Right lung (tissue), 10 donors: ENCODE measurements at places on chromosomes 1 and 21. TPM values are rescaled to one million over a fixed set of nuclear protein-coding genes. Genes with fewer than 3 reads are reported as not detected.

DNA sequence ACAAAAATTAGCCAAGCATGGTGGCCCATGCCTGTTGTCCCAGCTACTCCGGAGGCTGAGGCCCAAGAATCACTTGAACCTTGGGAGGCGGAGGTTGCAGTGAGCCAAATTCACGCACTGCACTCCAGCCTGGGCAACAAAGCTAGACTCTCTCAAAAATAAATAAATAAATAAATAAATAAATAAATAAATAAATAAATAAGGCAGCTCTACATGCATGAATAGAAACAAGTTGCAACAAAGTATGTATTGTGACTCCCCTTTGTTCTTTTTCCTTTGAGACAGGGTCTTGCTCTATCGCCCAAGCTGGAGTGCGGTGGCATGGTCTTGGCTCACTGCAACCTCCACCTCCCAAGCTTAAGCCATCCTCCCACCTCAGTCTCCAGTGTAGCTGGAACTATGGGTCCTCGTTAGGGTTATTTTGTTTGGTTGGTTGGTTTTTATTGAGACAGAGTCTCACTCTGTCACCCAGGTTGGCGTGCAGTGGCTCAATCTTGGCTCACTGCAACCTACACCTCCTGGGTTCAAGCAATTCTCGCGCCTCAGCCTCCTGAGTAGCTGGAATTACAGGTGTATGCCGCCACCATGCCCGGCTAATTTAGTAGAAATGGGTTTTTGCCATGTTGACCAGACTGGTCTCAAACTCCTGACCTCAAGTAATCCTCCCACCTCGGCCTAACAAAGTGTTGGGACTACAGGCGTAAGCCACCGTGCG lies 8.0 kb downstream of the USP48 start:
- no peak for DNase-seq

DNA sequence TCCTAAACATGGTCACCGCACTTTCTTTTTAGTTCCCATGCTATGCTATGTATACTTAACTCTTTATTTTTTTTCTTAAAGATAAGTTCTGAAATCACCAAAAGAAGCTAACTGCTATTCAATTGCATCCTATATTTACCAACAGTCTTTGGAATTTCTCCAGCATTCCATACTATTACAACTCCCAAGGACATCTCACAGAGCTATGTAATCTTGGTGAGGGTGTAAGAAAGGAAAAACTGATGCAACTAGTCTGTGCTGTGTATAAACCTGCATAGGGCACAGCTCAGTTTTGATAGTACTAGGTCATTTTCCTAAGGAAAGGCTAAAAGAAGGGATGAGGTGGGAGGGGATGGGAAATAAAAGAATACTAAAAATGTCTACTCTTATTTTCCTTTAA lies 78.0 kb downstream of the PTPN14 start:
- peak; percentile 6 for DNase-seq

DNA sequence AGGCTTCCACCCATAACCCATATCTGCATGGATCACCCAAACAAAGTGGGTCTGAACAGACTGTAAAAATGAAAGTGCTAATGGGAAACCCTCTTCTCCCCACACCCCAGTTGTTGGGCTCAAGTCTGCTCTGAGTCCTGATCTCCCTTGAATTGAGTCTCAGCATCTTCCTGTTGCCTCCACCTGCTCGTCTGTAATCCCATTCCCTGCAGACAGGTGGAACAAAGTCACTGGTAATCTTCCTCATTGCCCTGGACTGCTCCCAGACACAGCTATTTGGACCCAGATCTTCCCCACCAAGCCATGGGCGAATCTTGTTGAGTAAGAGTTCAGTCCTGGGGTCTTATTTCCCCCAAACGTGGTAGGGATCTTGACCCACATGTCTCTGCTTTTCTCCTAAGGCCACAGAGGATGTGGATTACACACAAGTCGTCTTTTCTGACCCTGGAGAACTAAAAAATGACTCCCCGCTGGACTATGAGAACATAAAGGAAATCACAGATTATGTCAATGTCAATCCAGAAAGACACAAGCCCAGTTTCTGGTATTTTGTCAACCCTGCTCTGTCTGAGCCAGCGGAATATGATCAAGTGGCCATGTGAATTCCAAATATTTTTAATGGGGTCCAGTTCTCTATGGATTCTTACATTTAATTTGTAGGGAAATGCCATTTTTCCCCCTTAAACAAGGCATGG lies 15.7 kb downstream of the AVPR1B start:
- DNase-seq: no peak

- no peak for DNase-seq
Measured at GRCh38 chr1:93810316-93810715, 68.7 kb downstream of the DNTTIP2 start.

DNA sequence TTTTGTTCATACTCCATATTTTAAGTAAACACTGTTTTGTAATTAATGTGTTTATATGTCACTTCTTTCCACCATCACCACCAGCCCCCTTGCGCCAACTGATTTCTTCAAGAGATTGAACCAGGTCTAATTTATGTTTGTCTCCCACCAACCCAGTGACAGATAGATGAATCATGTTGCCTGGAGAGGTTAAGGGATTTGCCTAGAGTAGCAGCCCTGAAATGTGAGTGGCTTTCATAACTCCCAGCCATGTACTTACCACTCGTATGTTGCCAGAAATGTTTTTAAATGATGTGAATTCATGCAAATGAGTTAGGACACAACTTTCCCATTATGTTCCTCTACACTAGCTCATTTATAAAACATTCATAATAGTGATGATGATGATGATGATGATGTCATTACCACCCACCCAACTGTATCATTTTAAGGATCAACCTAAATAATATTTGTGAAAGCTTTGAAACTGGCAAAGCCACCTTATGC lies 86.9 kb downstream of the LRRC8D start:
- no peak for DNase-seq

DNA sequence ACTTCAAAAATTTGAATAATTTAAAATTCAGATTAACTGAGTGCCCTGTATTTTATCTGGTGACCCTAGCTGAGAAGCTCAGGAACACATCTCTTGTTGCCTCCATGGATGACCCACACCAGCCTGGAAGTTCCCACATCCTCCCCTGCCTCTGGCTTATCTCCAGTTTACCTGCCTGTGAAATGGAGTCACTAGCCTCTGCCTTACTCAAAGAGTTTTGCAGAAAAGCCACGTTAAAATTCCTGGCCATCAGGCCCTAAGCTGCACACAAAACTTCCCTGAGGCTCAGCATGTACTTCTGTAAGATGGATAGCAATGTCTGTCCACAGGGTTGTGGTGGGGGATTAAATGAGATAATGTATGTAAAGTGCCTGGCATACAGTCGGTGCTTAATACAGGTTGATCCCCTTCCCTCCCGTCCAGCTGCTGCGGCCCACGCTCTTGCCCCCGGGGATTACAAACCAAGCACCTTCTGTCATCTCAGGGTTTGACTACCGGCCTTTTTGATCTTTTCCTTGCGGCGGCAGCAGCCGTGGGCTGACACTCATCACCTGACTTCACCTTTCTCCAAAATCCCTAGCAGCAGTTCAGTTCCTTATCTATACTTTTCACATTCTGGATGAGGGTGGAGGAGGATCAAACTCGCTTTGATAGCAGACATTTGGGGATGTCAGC lies 136.5 kb downstream of the CSMD2 start:
- DNase-seq: no peak

AADACL3 gene
- not detected for polyA plus RNA-seq
